ENCODE measurements at places on chromosomes 6 and 20. TPM values are rescaled to one million over a fixed set of nuclear protein-coding genes. Genes with fewer than 3 reads are reported as not detected.

KCNB1 gene
- 1.1 TPM for total RNA-seq

ANKEF1 gene
- total RNA-seq = 0.73 TPM

C6orf15 gene
- total RNA-seq = not detected

GATA5 gene
- 1.7 TPM for total RNA-seq

- DNase-seq = no peak
These were observed 397.0 kb downstream of the SMOC2 start for GRCh38 chr6:168838037-168838399.

- DNase-seq = no peak
These were observed 17.5 kb upstream of the HINT3 start for GRCh38 chr6:125939026-125939425.

DNA sequence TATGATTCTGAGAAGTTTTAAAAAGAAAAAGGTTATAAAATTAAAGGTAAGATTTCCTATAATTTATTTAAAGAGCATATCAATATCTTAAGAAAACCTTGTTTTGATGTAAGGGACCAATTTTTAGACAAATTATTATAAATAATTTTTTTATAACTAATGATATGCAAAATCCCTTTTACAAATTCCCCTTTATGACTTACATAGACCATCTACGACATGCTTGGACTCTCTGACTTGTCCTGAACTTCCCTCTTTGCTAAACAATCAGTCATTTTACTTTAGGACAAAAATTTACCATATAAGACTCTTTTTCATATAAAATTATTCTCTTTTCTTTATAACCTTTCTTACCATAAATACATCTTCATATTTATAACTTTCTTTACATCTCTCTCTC, 15.3 kb upstream of the ANGPT4 start:
- DNase-seq = no peak

GRCh38 chr6:78300885-78301284, 566.5 kb upstream of the IRAK1BP1 start:
- DNase-seq = no peak

- no peak for DNase-seq
These were observed 266.1 kb upstream of the PTCHD4 start for GRCh38 chr6:48377115-48377514.

- no peak for DNase-seq
These were observed 14.7 kb upstream of the CDKN1A start for GRCh38 chr6:36663504-36664446.
